ENCODE measurements at places on chromosomes 4 and X.

- DNase-seq: no peak
Observed at GRCh38 chr4:28772066-28772465, 1911.4 kb downstream of the STIM2 start.

DNA sequence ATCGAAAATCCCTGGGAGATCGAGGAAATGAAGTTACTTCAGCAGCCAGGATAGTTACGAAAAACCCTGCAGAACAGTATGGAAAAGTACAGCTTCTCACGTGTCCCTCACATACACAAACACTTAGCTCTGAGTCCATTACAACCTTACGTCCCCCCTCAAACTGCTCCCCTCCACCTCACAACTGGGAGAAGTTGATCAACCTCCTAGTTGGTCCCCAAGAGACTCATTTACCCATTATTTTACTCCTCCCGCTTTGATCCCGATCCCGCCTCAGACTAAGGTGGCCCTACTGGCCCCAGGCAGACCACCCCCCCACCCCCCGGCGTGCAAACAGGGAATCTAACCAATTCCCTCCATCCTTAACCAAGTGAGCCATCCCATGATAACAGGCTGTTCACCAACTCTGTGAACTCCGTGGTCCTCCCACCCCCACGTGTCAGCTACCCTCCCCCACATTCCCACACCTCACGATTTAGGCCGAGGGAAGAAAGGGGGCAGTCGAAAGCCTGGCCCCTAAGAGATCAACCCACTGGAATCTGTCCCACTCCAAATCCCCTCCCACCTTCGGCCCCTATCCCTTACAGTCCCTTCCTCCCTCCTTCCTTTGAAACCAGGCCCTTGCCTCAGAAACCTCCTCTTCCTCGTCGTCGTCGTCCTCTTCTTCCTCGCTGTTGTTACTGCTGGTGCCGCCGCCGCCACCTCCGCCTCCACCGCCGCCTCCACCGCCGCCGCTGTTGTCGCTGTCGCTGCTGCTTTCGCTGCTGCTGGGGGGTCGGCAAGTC, 755 bp downstream of the ANKRD17 start:
- DNase-seq: no peak

GRCh38 chr4:173057901-173058300, 110.7 kb upstream of the GALNT7 start:
- DNase-seq: no peak

GRCh38 chrX:66012094-66012534, 27.8 kb downstream of the VSIG4 start:
- no peak for DNase-seq

DNA sequence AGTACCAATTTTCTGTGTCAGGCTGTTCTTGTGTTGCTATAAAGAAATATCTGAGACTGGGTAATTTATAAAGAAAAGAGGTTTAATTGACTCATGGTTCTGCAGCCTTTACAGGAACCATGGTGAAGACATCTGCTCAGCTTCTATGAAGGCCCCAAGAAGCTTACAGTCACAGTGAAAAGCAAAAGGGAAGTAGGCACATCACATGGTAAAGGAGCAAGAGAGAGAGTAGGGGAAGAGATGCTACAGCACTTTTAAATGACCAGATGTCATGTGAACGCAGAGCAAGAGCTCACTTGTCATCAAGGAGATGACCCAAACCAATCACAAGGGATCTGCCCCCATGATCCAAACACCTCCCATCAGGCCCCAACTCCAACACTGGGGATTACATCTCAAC, 174.3 kb downstream of the ATP10D start:
- DNase-seq: no peak

DNA sequence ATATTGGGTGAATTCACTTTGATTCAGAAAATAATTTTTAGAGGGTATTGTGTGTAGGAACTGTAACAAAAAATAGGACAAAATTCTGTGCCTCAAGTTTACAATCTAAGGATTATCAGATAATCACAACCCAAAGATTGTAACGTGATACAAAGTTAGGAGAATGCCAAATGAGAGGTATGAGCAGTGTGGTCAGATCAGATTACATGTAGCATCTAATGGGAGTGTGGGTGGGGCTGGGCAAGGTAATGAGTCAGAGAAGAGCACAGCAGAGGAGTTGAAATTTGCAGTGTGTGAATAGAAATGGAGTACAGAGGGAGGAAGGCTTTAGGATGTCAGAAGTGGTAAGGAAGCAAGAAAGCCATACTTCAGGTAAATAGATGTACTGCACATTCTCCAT, 103.4 kb upstream of the TEX13A start:
- no peak for DNase-seq

DNA sequence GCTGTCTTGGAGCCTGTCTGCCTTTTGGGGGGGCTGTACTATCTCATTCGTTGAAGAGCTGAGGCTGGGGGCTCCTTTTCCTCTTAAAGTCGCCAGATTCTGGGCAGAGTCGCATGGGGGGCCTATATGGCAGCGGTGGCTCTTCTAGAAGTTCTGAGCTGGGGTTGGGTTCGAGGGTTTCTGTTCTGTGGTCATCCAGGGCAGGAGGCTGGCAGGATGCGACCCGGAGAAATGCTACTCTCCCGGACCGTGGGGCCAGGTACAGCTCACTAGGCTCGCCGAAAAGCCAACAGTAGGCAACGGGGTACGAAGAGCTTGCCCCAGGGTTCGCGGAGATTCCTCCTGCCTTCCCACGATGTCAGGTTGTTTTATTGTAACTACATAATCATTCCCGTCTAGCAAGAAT, 1.9 kb upstream of the CITED1 start:
- no peak for DNase-seq

DNA sequence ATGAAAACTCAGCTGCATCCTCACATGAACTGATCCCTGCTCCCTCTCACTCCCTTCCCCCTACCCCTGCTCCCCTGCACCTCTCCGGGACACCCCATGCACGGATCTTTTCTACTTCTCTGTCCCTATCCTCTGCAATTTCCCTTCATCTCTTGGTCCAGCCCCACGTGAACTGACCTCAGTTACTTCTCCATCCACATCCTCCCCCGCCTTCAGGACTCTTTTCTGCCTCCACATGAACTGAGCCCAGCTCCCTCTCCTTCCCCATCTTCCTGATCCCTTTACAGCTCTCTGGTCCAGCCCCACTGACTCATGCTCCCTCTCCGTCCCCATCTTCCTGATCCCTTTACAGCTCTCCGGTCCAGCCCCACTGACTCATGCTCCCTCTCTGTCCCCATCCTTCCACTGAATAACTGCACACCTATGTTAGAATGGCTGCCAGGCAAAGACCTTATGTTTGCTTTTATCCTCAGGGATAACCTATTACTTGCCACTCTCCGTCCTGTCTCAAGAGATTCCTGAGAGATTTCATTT, 5.6 kb downstream of the CETN2 start:
- no peak for DNase-seq

- DNase-seq: no peak
Observed at GRCh38 chrX:138229718-138230117, 481.8 kb downstream of the FGF13 start.

DNA sequence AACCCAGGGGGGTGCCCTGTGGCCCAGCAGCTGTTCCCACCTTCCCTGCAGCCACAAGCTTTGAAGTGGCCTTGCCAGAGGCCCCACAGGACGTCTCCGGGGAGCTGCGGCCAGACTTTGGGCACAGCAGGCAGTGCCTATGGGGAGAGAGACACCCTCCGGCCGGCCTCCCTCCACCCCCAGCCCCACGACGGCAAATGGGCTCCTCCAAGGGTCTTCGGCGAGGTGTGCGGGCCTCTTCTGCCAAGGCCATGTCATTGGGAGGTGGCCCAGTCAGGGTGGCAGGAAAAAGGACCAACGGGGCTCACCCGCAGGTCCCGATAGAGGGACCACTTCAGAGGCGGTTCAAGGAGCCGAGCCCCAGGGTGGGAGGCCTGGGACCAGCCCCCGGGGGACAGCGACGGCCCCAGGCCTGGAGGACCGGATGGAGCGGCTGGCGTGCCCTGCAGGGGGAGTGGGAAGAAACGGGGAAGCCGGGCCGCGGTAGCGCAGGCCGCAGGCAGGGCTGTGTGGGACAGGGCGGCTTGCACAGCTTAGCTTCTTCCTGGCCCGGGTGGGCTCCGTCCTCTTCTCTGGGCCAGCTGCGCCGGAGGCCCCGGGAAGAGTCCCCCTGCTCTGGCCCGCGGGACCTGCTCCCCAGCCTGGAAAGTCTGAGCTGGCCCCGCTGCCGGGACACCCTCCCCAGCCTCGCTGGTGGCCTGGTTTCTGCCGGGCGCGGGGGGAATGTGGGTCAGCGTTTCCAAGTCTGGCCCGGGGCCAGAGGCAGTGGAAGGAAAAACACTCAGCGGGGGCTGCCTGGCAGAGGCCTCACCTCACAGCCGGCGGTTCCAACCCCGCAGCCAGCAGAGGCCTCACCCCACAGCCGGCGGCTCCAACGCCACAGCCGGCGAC, 21.9 kb upstream of the SPON2 start:
- DNase-seq: no peak

GRCh38 chr4:128228845-128229795, 58.5 kb downstream of the PGRMC2 start:
- DNase-seq: no peak

GRCh38 chrX:23765449-23765848, 17.5 kb upstream of the SAT1 start:
- no peak for DNase-seq

- no peak for DNase-seq
Observed at GRCh38 chrX:127490000-127490399, 562.2 kb downstream of the ACTRT1 start.

DNA sequence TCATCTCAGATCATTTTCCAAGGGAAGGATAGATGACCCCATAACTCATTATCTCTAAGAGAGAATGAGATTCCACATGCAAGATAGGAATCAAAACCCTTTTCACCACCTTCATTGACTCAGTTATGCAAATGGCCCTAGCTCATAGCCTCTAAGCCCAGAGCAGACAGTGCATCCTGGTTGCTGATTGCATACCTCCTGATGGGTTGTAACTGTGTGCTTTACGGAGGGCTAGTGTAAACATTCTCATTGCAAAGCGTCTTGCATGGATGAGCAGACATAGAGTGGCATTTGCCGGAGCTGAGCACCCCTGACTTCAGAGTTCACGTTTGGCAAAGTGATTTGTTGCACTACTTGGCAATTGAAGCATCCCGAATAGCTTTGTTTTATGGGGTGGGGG, 151.0 kb downstream of the VCX3A start:
- no peak for DNase-seq

DNA sequence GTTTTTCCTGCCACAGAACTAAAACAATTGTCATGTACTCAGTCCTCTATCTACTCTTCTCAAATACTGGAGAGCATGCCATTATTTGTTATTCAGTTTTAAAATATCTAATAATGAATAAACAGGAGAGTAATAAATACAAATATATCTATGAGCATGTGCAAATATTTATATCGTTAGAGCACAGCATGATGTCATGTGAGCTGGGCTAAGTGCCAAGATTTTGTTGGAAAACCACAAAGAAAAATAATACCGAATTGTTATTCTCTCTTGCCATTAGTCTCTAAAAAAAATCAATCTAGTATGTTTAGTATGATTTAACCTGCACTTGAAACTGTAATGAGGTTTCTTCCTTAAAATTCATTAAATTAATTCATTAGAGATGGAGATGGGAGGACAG, 97.3 kb downstream of the DDX60 start:
- DNase-seq: no peak

GRCh38 chr4:106971636-106972035, 64.5 kb downstream of the DKK2 start:
- DNase-seq: no peak
